ENCODE measurements at places on chromosomes 2 and 18.
A peak's percentile ranks its signal among the peaks of the same experiment; 100 is the strongest.

- peak; percentile 37 for DNase-seq
Observed at GRCh38 chr2:172366596-172367150, 60.7 kb upstream of the ITGA6 start.

GRCh38 chr2:96330407-96330806 is 5.2 kb upstream of the NCAPH start:
- no peak for DNase-seq

- no peak for DNase-seq
Observed at GRCh38 chr2:16417726-16418125, 247.9 kb downstream of the CYRIA start.

GRCh38 chr2:101942851-101943250 is 48.9 kb upstream of the IL1R2 start:
- no peak for DNase-seq

DNA sequence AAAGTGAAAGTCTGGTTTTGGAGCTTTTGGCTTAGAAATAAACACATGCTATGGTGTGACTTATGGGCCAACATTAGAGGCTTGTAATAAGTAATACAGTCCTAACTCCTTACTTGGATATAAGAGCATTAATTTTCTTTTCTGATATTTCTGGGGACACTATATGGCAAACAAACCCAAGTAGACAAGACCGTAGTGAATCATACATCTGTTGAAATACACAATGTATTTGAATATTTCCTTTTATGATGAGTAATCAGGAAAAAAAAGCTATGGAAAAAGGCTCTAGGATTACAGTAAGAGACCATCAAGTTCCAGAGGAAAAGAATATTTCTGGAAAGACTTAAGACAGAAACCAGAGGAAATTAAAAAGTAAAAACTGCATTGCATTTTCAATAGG is 146.0 kb upstream of the CYP26B1 start:
- no peak for DNase-seq

DNA sequence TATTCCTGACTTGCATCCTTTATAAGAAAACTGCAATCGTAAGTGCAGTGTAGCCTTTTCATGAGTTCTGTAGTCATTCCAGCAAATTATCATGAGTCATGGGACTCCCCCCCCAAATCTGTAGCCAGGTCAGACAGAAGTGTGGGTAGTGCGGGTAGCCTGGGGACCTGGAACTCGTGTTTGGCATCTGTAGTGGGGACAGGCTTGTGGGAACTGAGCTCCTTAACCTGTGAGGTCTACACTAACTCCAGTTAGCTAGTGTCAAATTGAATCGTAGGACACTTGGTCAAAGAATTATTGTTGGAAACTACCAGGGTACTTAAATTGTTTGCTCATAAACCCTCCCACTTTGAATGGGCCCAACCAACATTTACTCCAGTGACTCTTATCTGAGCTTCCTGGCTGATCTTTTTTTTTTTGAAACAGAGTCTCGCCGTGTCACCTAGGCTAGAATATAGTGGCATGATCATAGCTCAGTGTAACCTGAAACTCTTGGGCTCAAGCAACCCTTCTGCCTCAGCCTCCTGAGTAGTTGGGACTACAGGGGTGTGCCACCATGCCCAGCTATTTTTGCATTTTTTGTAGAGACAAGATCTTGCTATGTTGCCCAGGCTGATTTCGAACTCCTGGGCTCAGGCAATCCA is 12.4 kb downstream of the PFN4 start:
- no peak for DNase-seq

GRCh38 chr2:198479065-198479464 is 674.7 kb downstream of the PLCL1 start:
- DNase-seq: no peak

DNA sequence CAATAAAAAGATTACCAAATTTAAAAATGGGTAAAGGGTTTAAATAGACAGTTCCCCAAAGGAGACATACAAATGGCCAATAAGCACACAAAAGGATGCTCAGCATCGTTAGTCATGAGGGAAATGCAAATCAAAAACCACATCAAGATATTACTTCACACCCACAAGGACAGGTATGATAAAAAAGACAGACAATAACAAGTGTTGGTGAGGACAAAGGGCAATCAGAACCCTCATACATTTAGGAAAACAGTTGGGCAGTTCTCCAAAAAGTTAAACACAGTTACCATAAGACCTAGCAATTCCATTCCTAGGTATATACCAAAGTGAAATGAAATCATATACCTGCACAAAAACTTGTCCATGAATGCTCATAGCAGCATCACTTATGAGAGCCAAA is 14.5 kb downstream of the CREG2 start:
- no peak for DNase-seq

DNA sequence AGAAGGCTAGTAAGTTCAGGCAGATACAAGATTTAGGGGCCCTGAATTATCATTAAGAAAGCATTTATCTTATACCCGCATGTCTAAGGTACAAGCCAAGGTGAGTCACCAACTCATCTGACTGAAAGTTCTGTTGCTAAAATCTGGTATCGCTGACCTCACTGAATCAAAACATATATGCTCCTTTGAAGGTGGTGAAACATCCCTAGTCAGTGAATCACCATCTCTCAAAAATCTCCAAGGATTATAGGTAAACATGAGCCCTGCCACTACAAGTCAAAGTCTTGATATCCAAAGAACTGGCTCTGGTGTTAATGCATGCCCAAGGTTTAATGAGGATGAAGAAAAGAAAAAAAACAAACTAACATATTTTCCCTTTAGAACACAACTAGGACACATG is 43.5 kb downstream of the IRS1 start:
- DNase-seq: no peak

DNA sequence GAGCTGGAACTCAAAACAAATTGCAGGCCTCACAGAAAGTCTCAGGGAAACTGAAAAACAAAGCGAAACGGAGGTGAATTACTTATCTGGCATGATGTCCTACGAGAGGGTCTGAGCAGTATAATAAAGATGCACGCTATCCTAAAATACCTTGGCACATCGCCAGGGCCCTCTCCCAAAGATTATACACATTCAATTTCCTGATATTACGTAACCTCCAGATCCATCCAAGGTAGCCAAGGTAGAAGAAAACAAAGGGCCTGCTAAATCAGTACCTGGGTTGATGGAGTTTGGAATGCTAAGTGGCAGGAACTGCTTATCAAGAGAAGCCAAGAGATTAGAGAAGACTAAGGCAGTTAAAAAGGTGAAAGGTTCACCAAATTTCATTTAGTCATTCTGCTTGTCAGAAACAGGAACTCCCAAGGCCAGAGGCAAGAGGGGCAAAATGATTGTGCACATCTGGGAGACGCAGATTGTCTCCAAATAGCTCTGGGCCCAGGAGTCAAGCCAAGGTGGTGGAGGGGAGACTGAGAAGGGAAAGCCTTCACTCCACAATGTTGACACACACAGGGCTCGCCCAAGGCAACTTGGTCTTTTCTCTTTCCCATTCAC is 236.8 kb upstream of the ATP5MC3 start:
- no peak for DNase-seq

DNA sequence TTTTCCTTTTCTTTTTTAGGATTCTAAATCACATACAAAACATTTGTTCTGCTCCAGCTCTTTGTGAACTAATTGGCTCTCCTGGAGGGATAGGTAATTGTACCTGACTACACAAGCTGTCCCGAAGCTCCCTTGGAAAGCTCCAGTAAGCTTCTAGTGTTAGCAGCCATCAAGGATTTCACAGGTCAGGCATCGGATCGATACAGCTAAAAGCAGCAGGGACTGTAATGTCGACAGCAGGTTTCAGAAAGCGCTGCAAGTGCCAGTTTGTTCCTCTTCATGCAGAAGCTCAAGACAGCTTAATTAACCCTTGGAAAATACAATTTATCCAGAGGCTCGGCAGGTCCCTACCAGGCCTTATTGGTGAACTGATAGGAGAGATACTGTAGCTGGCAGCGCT is 87.2 kb upstream of the VRK2 start:
- no peak for DNase-seq

- DNase-seq: peak; percentile 80
Observed at GRCh38 chr2:220168891-220169546, 541.6 kb downstream of the SLC4A3 start.

- no peak for DNase-seq
Observed at GRCh38 chr2:8709611-8710010, 27.8 kb downstream of the ID2 start.

- peak; percentile 30 for DNase-seq
Observed at GRCh38 chr18:76759056-76759455, 63.3 kb upstream of the ZNF236 start.

GRCh38 chr2:20150110-20150706 is 74.7 kb downstream of the SDC1 start:
- DNase-seq: no peak

GRCh38 chr2:119181791-119182445 is 23.4 kb upstream of the C1QL2 start:
- DNase-seq: no peak

GRCh38 chr2:219042750-219043149 is 1.4 kb upstream of the CFAP65 start:
- DNase-seq: no peak

- peak; percentile 56 for DNase-seq
Observed at GRCh38 chr18:3605954-3606443, 156.0 kb downstream of the TGIF1 start.
